Stomach (tissue), 19 donors: ENCODE measurements at places on chromosomes 6 and 20. TPM values are rescaled to one million over a fixed set of nuclear protein-coding genes. Genes with fewer than 3 reads are reported as not detected.

The RAB44 gene
- total RNA-seq = not detected

The TCF21 gene
- 26.6 TPM for total RNA-seq

The LY6G6F gene
- not detected for total RNA-seq

The HRH3 gene
- not detected for total RNA-seq

The ZC2HC1B gene
- not detected for total RNA-seq

The PSMB8 gene
- total RNA-seq = 3.2 TPM

The BPI gene
- total RNA-seq = not detected

The TP53TG5 gene
- total RNA-seq = not detected

The CUTA gene
- 49.2 TPM for total RNA-seq

The CDH26 gene
- total RNA-seq = 116 TPM

The GPX5 gene
- not detected for total RNA-seq
